Natural killer cell treated with Interleukin-12 subunit alpha and Interleukin-12 subunit beta and Interleukin-15 and Interleukin-18, amount 100 ng/mL, for 72 hours (primary cell): ENCODE measurements at places on chromosomes 11 and 22. TPM values are rescaled to one million over a fixed set of nuclear protein-coding genes. Genes with fewer than 3 reads are reported as not detected.

DNA sequence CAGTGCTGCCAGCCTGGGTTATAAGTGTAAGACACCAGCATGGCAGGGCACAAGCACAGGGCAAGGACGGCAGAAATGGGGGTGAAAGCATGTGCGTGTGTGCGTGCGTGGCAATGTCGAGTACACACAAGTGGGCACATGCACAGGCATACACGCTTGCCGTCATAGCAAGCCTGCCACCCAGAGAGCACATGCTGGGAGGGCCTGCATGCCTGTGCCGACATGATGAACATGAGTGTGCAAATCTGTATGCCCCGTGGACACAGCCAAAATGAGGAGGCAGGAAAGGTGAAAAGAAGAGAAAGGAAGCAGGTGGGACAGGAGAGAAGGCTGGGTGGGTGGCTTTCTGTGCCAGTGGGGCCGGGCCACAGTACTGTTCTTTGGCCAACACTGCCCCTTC is 62.9 kb downstream of the NECTIN1 start:
- no peak for DNase-seq

WNT11 gene
- total RNA-seq, result 0.57 TPM

CEP126 gene
- 2.5 TPM for total RNA-seq

- no peak for DNase-seq
Observed at GRCh38 chr22:19566279-19567156, 42.3 kb upstream of the CLDN5 start.

GRCh38 chr11:17684550-17684949 is 34.8 kb upstream of the MYOD1 start:
- DNase-seq, result no peak

OR52N4 gene
- total RNA-seq, result 0.38 TPM

TNNT3 gene
- not detected for total RNA-seq

GRCh38 chr11:66470015-66470414 is 3.3 kb downstream of the PELI3 start:
- no peak for DNase-seq

DNA sequence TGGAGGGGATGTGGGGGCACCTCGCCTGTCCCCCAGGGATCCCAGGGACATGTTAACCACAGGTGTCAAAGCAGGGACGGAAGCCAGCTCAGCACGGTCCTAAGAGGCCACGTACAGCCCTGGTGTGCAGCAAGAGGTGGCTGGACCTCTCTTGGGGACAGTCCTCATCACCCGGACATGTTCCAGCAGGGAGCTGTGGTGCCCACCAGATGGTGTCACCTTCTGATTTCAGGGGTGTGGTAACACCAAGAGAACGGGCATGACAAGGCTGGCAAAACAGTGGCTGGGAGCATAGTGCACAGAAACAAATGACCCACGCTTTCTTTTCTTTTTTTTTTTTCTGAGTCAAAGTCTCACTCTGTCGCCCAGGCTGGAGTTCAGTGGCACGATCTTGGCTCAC is 25.6 kb upstream of the COMT start:
- no peak for DNase-seq

OR52A1 gene
- total RNA-seq, result not detected

DNA sequence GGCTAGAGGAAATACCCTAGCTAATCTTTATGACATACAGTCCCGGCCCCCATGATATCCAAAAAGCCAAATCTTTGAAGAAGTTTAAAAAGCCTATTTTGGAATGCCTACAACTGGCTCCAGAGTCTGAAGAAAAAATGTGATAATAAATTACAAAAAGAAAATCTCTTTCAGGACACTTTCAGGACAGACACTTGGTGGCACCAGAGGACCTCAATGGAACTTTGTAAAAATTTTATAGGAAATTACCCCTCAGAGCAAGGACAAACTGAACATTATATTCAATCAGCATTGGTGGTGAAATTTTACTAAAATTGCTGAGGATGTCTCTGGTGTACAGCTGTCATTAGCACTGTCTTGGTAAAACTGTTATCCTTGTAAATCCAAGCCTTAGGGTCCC is 81.0 kb downstream of the CCDC73 start:
- DNase-seq, result no peak

ACR gene
- total RNA-seq, result not detected

LGR4 gene
- total RNA-seq, result 0.05 TPM

- no peak for DNase-seq
Observed at GRCh38 chr11:2419638-2420501, 19.3 kb downstream of the TSSC4 start.

GRCh38 chr11:21465203-21465602 is 727.7 kb upstream of the ANO5 start:
- no peak for DNase-seq

C22orf15 gene
- 0.86 TPM for total RNA-seq

CNGA4 gene
- not detected for total RNA-seq
